ENCODE measurements at places on chromosomes 2 and 18.

DNA sequence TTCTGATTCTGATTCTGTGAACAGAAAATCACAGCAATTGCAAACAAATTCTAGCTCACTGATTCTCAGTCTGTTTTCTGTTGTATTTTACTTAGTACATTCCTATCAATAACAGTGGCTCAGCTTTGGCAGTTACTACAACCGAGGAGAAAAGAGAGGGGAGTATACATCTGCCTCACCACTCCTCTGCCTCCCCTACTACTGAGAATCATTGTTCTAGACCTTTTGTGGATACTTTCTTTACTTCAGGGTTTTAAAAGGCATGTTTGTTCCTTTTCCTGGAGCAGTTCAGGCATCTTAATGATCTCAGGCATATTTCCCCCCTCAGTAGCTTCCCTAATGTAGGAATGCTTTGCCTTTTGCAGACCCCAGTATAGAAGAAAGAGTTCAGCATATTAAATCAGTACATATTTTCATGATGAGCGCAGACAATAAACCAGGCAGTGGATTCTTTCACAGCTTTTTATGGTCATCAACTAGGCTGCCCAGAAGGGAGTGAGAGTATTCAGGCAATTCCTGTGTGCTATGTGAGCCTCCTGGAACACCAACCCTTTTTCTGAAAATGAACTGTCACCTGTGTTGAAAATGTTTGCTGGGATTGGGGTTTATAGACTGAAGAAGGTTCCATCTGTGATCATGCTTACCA is 10.3 kb downstream of the STAMBP start:
- no peak for DNase-seq

DNA sequence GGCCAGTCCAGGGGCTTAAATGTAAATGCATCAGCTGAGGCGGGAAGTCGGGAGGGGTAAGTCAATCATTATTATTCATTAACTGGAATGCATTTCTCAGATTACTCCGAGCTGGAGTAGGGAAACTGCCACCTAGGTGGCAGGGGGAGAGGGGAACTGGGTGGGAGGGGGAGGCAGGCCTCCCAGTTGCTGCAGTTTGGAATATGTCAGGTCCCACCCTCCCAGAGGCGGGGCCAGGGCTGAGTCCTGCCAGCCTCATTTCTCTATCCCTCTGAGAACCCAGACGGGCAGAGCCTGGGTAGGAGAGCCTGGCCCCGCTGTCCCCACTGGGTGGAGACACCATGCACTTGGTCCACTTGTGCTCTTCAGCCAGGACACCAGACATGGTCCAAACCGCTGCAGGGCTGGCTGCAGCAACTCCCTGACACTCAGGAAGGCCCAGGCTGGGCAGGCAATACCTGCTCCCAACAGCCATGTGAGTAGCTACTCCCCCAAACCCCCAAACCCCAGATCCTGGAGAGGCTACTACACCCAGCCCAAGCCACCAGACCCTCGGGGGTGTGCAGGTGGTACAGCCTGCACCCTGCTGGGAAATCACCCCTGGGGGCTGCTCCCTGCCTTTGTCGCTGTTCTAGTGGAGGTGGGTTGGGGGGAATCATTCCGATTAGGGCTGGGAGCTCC is at the start of gene GPBAR1:
Gene GPBAR1, plus strand, starts transcription at position 274 of the 681 bp plus-strand sequence. CDS start 1,710 bp downstream, outside the sequence.
- peak; percentile 40 for DNase-seq

DNA sequence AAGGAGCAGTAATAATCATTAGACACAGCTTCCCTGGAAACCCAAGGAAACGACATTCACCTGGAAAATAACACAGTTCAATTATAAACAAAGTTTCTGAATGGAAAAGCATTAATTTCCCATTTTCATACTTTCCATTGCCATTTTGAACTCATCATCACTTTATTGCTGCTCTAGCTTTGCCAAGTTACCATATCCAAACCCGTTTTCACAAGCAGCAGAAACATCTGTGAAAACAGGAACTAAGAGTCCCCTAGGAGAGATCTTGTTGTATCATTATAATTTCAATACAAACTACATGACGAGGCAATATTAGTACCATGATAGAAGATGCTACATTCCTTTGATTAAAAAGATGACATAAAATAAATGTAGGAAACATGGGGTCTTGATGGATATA is 597.0 kb upstream of the NRXN1 start:
- no peak for DNase-seq

- DNase-seq: no peak
Observed at GRCh38 chr2:75537658-75538057, 23.1 kb downstream of the EVA1A start.

DNA sequence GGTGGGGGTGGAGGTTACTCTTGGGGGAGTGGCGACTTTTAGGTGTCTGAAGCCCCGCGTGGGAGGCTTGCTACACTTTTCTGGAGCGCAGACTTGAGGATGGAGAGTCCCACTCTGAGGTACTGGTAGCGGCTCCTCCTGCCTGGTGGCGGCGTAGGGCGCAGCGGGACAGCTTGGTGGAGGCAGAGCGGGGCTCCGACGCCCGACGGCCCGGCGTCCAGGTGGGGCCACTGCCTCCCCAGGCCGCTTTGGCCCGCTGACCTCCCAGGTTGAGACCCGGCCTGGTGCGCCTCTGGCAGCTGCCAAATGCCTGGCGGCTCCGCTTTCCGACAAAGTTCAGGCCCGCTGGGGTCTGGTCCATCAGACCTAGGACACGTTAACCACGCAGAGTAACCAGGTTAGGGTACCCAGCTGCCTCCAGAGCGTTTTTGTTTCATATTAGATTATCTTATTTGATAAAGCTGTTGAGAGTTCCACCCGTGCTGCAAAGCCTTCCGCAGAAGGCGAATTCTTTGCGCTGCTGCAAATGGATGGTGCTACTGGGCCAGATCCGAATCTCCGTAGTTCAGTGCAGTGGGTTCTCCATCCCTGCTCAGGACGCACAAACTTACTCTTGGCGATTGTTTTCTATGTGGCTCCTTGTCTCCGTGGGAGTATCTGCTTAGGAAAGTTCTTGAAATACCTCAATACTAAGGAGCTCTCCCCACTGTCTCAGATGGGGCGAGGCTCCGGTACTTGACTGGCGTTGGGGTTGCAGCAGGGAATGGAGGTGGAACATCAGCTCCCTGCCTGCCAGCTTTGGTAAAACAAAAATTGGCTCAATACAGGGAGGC is 405.9 kb downstream of the XIRP2 start:
- no peak for DNase-seq

DNA sequence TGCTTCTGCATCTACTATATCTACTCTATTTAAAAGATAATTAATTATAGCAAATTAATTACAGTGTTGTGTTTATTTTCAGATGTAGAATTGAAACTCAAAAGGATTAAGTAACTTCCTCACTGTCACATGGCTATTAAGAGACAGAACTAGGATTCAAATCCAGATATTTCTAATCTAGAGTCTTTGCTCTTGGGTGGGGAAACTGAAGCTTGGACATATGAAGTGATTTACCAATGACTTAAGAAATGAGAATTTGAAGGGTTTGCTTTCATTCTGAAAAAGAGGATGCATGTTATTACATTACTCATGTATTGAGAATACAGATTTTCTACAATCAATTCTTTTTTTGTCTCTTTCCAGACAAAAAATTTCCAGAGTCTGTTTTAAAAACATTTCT is 191.5 kb upstream of the SMAD7 start:
- DNase-seq: no peak

- no peak for DNase-seq
Observed at GRCh38 chr2:226487573-226487972, 312.0 kb downstream of the IRS1 start.

DNA sequence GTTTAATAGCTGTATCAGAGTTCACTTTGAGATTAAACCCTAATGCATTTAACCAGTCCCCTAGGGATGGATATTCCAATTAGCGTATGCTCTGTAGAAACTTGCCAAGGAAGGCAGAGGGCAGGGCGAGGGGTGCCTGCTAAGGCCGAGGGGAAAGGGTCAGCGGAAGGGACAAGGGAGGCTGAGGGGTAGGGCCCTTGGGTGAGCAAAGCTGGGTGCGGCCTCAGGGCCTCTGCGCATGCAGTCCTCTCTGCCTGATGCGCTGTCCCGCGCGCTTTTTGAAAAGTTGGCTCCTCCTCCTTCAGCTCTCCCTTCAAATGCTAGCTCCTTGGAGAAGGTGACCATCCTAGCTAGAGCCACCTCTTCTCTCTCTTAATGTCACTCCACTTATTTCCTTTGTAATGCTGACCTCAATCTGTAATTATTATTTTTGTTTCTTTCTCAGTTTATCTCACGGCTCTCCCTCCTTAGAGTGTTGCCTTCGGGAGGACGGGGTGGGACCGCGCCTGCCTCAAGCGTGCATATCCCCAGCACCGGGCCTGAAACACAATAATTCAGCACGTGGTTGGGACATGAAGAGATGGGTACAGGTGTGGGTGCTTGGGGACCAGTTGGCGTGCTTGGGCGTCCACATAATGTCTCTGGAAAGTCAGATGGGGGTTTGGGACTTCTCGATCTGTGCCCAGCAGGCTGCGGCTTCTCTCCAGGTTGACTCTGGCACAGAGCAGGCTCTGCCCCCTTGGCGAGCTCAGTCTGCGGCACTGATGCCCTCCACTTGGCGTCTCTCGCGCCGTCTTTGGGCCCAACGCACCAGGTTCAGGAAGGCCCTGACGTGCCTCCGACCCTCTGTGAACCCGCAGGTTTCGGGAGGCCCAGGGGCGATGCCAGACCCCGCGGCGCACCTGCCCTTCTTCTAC is 10.0 kb downstream of the ZAP70 start:
- no peak for DNase-seq

DNA sequence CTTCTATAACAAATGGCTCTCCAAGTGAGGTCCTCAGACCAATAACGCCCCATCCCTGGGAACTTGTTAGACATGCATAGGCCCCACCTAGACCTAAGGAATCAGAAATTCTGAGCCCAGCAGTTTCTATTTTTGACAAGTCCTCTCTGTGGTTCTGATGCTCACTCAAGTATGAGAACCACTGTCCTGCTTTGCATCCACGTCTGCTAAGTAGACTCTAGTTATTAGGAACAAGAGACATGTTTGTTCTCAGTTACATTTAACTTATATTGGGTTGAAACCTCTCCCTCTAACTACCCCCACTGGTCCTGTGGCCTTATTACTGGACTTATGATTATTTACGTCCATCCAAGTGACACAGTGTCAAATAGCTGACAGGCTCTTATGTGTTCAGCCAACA is 70.3 kb downstream of the TMEM17 start:
- DNase-seq: no peak

GRCh38 chr18:47247416-47248114 is 3.9 kb downstream of the SKOR2 start:
- DNase-seq: no peak

GRCh38 chr2:99827296-99827999 is 314.9 kb downstream of the AFF3 start:
- DNase-seq: peak; percentile 74

- no peak for DNase-seq
Observed at GRCh38 chr2:29520001-29520400, 401.4 kb downstream of the ALK start.

GRCh38 chr2:118351796-118352195 is 263.5 kb downstream of the INSIG2 start:
- no peak for DNase-seq

GRCh38 chr2:220552790-220553535 is 925.5 kb downstream of the SLC4A3 start:
- no peak for DNase-seq

DNA sequence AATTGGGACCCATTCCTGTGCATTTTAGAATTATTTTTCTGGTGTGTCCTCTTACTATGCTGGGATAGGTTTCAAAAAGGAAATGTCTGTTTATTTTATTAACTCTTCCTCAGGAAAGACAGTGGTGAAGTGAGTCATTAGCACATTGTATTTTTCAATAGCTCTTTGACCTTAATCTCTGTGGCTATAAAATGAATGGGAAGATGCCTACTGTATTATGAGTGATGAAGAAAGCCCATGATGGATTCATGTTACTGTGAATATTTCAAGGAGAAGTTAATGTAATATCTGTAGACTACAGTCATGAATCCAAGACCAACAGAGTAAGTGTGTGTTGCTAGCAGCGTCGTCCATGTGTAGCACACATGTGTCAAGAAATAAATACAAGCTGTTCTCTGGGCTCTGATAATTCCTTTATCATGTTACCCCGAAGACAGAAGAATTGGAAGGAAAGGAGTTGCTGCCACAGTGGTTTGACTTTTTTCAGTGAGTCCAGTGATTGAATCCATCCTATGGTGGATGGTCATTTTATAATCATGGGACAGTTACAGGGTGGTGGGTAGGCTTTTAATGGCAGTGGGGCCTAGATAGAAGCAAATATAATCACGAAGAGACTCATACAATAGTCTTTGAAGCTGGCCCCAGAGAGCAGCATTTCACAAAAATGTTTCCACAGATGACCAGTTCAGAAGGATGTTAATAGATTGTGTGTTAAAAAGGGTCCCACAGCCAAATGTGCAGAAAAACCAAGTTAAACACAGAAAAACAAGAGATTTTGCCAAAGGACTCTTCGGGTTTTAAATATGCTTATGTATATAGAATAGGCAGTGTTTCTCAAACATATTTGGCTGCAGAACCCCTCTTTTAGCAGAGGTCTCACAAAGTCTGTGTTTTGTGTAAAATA is 239.7 kb upstream of the RASGRP3 start:
- no peak for DNase-seq

- DNase-seq: no peak
Observed at GRCh38 chr2:158723181-158723838, 71.8 kb upstream of the DAPL1 start.

DNA sequence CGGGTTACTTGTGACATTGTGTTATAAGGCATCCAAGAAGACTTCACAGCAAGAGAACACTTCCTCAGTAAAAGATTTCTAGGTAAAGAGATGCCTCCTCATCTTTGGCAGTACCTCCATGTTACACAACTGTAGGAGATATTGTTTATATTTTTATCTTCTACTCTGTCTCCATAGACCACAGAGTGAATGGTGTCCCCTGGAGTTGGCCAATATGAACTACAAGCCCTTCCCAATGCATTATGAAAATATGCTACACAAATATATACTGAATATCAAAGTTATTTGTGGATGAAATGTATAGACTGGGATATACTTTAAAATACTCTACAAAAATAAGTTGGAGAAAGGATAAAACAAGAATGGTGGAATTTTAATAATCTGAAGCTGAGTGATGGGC is 46.7 kb downstream of the MBOAT2 start:
- DNase-seq: no peak

- no peak for DNase-seq
Observed at GRCh38 chr18:47779381-47779780, 151.1 kb downstream of the SMAD2 start.

GRCh38 chr2:195594919-195595694 is 61.9 kb upstream of the SLC39A10 start:
- DNase-seq: no peak

GRCh38 chr2:24566209-24566608 is 75.2 kb downstream of the NCOA1 start:
- no peak for DNase-seq

DNA sequence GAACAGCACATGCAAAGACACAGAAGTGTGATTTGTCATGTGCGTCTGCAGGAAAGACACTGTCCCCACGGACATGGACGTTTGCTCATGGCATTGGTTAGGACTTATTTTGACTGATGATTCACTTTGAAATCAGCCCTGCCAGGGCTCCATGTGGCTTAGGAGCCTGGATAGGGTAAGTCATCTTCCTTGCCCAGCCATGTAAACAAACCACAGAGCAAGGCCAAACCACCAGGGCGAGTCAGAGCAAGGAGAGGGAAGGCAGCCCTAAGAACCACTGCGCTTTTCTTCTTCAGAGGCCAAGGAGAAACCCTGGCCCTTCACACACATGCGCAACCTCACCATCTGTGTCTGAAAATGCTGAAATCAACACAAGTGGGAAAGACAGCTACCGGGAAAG is 88.8 kb downstream of the GFPT1 start:
- peak; percentile 81 for DNase-seq
